ENCODE measurements at places on chromosomes 11 and 22.

DNA sequence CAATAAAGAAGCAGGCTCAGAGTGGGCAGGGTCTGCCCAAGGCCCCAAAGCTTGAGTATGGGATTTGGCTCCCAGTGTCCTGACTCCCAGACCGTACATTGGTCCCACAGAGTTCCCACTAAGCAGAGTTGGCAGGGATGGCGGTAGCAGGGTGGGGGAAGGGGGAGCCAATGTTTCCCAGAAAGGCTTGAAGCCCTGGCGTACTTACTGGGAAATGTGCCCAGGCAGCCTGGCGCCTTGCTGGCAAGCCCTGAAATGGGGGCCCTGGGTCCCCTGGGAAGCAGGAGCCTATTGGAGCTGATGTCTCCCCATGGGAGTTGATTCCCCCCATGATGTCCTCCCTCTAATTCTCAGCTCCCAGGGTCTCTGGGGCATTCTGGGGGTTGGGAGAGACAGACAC lies 9.3 kb downstream of the ARHGEF17 start:
- DNase-seq, result no peak

DNA sequence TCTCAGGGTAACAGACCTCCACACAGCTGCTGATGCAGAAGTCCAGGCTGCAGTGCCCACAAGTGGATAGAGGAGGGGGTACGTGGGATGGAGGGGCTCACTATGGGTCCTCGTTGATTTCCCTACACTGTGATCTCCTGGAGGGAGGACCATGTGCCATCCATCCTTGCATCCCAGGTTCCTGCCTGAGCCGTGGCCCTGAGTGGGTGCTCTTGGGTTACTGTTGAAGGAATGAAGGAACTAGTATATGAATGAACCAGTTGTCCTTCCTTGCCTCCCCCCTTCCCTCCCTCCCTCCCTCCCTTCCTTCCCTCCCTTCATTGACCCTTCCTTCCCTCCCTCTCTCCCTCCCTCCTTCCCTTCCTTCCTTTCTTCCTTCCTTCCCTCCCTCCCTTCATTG lies 15.4 kb downstream of the APOBEC3B start:
- no peak for DNase-seq

- DNase-seq, result no peak
Measured at GRCh38 chr11:119750056-119750455, 21.1 kb upstream of the NECTIN1 start.

- no peak for DNase-seq
Measured at GRCh38 chr11:70650075-70650909, 252.0 kb downstream of the CTTN start.

- DNase-seq, result no peak
Measured at GRCh38 chr11:64759722-64760719, at the start of gene PYGM. Gene PYGM, minus strand, starts transcription at chr11:64759974. Its CDS starts 76 bp downstream, at chr11:64759898.

- DNase-seq, result no peak
Measured at GRCh38 chr11:102520514-102520913, 10.0 kb downstream of the MMP7 start.

GRCh38 chr22:34579519-34579918 lies 486.4 kb upstream of the ISX start:
- DNase-seq, result no peak

DNA sequence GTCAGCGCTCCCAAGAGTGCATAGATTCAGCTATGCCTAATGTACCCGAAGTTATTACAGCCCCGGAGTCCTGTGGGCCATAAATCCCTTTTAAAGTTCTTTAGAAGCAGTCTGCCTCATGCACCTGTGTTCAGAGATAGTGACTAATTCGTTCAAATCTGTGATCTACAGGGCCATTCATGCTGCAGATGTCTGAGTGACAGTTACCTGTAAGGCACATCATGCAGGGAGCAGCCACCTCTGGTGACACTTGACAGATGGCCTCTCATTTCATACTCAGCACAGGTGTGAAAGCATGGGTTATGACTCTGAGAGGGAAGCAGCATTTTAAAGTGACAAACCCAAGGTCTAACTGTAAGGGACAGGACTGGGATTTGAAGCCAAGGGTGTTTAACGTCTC lies 2.4 kb upstream of the E2F8 start:
- no peak for DNase-seq

Data from CD4-positive, alpha-beta T cell (primary cell).